Left colon (tissue), 2 donors: ENCODE measurements at places on chromosomes 3 and 15. TPM values are rescaled to one million over a fixed set of nuclear protein-coding genes. Genes with fewer than 3 reads are reported as not detected.
A peak's percentile ranks its signal among the peaks of the same experiment; 100 is the strongest.

The SUCNR1 gene
- 0.47 TPM for total RNA-seq

The CAPN3 gene
- total RNA-seq, result 13.8 TPM

The SLC28A2 gene
- total RNA-seq, result 44.9 TPM

The CCDC39 gene
- total RNA-seq, result not detected

The GOLGA8Q gene
- not detected for total RNA-seq

The SCN5A gene
- 0.47 TPM for total RNA-seq

The HEG1 gene
- total RNA-seq, result 17.4 TPM

The TMIE gene
- total RNA-seq, result 0.17 TPM

The IGF2BP2 gene
- 73.0 TPM for total RNA-seq

The HYAL1 gene
- 6.9 TPM for total RNA-seq

- no peak for DNase-seq
Observed at GRCh38 chr3:41836360-41837134, 125.4 kb downstream of the ULK4 start.

DNA sequence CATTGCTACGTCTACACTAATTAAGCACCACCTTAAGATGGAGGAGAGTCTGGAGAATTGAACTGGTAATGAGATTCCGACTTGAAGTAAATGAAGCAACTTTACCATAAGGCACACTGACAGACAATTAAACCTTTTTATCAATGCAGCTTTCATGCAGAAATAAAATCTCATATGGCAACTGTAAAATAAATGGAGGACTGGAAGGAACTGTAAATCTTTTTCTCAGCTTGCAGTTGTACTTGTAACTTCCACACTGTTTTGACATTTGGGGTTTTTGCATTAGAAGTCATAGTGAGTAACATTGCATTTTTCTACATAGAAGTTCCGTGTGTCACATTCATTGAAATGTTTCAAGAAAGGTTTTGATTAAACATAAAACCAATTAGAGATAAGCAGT is 705.3 kb downstream of the NLGN1 start:
- no peak for DNase-seq

- DNase-seq, result no peak
Observed at GRCh38 chr15:67563092-67563491, 20.6 kb downstream of the MAP2K5 start.

GRCh38 chr3:89375451-89375850 is 268.0 kb downstream of the EPHA3 start:
- DNase-seq, result no peak

DNA sequence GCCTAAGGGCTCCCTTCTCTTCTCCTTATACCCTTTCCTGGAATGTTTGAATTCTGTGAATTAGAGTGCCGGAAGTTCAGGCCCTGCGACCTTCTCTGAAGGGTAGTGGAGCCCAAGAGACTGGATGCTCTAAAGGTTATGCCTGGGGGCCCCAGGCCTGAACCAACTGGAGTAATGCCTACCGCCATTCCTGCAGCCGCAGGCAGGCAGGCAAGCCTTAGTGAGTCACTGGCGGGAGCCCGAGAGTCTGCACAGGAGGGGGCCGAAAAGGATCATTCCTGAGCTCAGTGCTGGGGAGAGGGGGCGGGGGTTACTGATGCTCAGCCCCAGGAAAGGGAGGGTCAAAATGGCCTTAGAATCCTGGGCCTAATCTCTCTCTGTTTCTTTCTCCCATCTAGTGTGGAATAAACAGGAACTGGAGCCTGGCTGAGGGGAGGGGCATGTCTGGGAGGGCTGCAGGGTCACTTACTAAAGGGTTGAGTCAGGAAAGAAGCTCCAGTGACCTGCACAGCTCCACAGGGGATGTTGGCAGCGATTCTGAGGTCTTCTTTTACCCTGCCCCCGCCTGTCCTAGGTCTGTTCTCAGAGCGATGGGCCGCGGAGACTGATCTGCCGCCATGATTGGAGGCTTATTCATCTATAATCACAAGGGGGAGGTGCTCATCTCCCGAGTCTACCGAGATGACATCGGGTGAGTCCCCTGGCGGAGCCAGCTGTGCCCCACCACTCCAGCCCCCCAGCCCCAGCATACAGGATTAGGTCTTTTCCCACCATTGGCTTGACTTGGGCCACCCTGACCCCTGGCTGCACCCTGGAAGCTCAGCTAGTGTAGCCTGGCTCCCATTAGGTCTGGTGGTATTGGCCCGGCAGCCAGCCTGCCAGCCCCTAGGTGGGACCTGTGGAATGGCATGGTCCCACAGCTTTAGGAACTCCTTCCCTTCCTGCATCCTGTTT is 2.0 kb downstream of the AP2M1 start:
- peak; percentile 57 for DNase-seq

DNA sequence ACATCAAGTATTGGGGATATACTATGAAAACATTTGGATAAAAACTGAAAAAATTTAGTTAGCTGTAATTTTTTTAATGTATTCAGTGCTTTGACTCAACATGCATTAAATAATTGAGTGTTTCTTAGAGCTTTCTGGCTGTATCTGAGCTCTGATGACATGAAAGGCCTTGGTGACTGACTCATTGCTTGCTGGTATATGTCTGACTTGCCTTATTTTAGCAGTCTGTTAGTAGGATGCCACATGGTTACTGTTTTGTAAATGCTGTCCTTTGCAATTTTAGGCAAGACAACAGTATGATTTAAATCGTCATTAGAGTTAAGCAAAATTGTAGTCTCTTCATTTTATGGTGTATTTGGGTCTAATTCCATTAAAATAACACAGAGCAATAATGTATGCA is 199.2 kb downstream of the GHSR start:
- DNase-seq, result no peak

DNA sequence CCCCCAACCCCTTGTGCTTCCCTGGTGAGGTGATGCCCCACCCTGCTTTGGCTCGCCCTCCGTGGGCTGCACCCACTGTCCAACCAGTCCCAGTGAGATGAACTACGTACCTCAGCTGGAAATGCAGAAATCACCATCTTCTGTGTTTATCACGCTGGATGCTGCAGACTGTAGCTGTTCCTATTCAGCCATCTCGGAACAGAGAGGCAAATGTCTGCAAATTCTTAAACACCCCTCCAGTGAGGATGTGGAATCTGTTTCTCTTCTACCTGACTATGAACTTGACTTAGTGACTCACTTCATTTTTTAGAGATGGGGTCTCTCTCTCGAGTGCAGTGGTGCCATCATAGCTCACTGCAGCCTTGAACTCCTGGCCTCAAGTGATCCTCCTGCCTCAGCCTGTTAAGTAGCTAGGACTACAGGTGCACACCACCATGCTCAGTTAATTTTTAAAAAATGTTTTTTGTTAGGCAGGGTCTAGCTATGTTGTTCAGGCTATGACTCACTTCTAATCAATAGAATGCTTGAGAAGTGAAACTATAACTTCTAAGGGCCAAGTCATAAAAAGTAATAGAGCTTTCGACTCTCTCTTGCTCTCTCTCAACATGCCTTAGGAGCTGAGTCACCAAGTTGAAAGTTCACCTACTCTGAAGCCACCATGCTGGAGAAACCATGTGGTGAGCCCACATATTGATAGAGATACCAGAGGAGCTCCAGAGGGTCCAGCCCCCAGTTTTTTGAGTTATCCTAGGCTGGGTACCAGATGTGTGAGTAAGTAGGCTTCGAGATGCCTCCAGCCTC is 11.5 kb upstream of the PARP14 start:
- no peak for DNase-seq

GRCh38 chr3:138297876-138298275 is 31.8 kb downstream of the NME9 start:
- DNase-seq, result no peak

DNA sequence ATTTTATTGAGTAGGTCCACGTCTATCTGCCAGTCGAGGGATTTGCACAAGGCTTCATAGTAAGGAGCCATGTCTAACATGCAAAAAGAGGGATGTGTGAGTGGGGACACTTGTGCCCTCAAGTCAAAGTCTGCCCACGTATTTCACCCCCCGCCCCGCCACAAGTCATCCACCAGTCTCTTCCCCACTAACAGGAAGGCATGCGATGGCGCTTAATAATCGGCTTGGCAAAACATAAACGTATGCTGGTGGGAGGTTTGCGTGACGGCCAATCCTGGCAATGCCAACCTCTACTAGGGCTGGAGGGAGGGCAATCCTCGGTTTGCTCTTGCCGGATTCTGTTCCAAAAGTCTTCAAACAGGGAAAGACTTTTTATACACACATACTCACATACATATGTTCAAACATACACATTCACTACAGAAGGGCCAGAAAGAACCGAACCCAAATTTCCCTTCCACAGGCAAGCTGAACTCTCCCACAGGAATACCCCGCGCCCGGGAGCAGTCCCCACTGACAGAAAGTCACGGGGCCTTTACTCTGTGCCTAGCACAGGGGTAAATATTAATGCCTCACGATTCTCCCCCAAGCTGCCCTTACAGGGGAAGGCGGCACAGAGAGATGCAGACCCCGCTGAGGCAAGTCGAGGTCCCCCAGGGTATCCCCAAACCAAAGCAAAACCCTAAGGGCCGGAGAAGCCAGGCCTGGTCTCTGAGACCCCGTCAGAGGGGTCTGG is 675 bp downstream of the PSMD6 start:
- DNase-seq, result no peak

GRCh38 chr3:122004991-122005565 is 17.0 kb downstream of the ILDR1 start:
- DNase-seq, result no peak

- no peak for DNase-seq
Observed at GRCh38 chr3:181948286-181948685, 236.6 kb downstream of the SOX2 start.

DNA sequence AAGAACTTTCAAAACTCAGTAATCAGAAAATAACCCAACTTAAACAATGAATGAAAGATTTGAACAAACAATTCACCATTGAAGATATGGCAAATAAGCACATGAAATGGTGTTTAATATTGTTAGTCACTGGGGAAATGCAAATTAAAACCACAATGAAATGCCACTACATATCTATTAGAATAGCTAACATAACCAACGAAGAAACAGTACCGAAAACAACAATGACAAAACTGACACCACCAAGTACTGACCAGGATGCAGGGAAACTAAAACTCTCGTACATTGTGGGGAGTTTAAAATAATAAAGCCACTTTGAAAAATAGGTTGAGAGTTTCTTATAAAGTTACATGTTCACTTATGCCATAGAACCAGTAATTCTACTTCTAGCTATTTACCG is 69.1 kb downstream of the KBTBD8 start:
- DNase-seq, result no peak

- DNase-seq, result no peak
Observed at GRCh38 chr3:89434621-89435380, 327.4 kb downstream of the EPHA3 start.

- no peak for DNase-seq
Observed at GRCh38 chr3:126152458-126152857, 27.9 kb downstream of the ALDH1L1 start.

DNA sequence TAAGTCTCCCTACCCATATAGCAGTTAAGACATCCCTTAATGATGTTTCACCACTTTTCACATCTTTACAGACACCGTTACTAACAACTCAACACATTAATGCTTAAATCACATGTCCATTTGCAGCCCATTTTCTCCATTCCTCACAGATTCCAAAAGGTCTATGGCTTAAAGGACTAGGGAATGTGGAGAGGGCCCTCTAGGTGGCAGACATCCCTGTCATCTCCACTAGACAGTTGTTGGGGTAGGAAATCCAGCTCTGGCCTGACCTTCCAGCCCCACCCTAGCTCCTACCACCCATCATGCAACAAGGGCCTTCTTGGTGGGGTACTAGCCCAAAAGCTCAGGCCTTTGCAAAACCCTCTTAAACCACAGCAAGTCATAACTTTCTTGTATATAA is 25.2 kb downstream of the CPEB1 start:
- DNase-seq, result no peak

GRCh38 chr3:159795681-159796175 is 192.9 kb upstream of the IL12A start:
- no peak for DNase-seq

GRCh38 chr3:117903226-117903625 is 1131.4 kb downstream of the IGSF11 start:
- no peak for DNase-seq

- DNase-seq, result no peak
Observed at GRCh38 chr3:141052201-141053069, 1.3 kb downstream of the SPSB4 start.
